ENCODE measurements at places on chromosomes 5 and 9. TPM values are rescaled to one million over a fixed set of nuclear protein-coding genes. Genes with fewer than 3 reads are reported as not detected.

Gene NR4A3
- total RNA-seq: 1.1 TPM

Gene WNT8A
- total RNA-seq: not detected

Gene ANGPTL2
- 47.5 TPM for total RNA-seq

Gene SLC4A9
- not detected for total RNA-seq

Gene CYSRT1
- total RNA-seq: 0.49 TPM

Gene LCP2
- total RNA-seq: not detected

GRCh38 chr9:34995670-34996060, 6.1 kb downstream of the DNAJB5 start:
- peak; percentile 31 for DNase-seq

GRCh38 chr5:9898319-9898718, 268.2 kb upstream of the TAS2R1 start:
- DNase-seq: peak; percentile 55

GRCh38 chr9:105438141-105438806, 9.6 kb upstream of the FSD1L start:
- peak; percentile 56 for DNase-seq

DNA sequence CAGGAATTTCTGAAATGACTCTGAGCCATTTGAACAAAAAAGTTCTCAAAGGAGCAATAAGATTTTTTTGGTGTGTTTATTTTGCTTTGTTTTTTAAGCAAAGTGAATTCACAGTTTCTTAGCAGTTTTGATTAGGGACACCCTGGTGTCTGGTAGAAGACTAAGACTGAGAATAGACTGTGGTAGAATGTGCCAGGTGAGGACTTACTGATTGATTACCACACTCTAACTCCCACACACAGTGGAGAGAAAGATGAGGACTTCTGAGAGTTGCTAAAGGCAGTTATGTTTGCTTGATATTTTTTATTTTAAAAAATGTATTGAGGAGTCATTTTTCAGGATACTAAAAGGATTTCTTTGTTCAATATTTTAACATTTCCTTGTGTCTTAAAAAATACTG, 175.1 kb downstream of the CD180 start:
- no peak for DNase-seq

DNA sequence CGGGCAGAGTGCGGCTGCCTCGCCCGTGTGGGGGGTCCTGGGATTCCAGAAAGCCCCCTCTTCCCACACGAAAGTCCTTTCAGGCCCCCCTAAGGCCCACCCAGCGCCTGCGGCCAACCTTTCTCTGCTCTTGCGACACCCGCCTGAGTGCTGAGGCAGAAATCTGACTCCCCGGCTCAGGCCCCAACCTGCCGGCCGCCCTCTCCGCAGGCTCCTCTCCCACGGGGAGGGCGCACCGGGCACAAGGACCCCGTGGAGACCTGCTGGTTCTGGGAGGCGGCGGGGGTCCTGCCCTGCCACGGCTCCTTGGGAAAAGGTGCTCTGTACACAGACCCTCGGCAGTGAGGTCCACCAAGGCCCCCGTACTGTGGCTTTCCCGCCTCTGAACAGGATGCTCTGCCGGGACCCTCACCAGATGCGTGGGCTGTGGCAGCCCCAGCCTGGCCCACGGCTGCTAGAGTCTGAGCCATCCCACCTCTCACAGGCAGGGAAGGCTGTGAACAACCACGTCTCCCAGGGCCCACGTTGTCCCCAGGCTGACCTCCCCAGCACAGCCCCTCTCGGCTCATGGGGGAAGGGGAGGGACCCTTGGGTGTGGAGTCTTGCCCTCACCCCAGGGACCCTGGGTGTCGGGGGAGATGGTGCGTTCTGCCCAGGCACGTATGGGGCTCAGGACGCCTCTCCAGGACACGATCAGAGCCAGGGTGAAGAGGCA, 41.5 kb upstream of the EGFL7 start:
- no peak for DNase-seq

DNA sequence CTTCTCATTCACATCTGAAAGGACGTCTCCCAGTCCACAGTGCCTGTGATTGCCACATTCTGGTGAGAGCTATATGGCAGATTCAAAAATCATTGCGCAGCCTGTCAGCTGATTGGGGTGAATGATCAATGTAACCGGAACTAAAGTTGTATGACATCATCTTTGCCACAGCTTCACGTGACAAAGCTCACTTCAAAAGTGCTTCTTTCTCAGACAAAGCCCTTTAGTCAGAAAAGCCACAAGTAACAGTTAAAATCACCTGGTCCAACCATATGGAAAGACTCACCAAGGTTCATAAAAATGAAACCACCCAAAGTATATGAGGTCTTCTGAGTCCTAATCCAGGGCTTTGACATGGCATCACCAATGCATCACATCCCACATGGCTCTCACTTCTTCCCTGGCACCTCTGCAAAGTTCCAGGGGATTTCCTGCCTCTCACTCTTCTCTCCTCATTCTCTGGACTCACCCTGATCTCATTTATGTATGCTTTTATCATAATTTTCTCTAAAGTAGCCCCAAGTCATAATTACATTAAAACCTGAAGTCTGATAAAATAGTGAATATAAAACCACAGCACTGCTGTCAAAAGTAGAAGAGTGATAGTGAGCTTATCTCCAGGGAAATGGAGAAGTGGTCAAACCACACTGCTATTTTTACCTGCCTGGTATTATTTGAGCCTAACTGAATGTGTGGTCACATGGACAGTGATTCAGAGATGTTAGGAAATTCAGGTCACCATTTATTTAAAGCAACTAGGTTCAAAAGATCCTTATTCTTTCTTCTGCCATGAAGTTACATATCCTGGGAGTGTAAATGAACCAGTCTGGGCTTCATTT, 193.1 kb upstream of the PTGER4 start:
- peak; percentile 38 for DNase-seq

- DNase-seq: no peak
These were observed 12.1 kb downstream of the C9 start for GRCh38 chr5:39352170-39352569.

DNA sequence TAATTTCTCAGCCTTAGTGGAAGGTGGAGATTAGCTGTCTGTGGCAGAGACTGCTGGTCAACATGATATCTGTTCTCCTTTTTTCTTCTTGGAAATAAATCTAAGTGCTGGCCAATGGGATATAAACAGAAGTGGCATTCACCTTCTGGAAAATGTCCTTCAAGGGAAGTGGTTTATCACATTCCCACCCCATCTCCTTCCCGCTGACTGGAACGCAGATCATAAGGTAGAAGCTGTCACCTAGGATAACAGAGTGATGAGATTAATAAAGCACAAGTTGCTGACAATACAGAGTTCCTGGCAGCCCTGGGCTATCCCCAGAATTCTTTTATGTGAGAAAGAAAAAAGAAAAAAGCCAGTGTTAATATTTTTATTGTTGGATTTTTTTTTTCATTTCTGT, 109.7 kb upstream of the OSMR start:
- no peak for DNase-seq

DNA sequence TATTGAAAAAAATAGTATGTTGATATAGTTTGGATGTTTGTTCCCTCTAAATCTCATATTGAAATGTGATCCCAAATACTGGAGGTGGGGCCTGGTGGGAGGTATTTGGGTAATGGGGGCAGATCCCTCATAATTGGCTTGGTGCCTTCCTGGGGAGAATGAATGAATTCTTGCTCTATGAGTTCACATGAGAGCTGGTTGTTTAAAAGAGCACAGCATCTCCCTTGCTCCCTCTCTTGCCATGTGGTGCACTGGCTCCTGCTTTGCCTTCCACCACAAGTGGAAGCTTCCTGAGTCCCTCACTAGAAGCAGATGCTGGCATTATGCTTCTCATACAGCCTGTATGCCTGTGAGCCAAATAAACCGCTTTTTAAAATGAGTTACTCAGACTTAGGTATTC, 154.8 kb downstream of the ADAMTS6 start:
- DNase-seq: peak; percentile 63

GRCh38 chr9:89526667-89527066, 28.8 kb upstream of the SEMA4D start:
- DNase-seq: no peak

DNA sequence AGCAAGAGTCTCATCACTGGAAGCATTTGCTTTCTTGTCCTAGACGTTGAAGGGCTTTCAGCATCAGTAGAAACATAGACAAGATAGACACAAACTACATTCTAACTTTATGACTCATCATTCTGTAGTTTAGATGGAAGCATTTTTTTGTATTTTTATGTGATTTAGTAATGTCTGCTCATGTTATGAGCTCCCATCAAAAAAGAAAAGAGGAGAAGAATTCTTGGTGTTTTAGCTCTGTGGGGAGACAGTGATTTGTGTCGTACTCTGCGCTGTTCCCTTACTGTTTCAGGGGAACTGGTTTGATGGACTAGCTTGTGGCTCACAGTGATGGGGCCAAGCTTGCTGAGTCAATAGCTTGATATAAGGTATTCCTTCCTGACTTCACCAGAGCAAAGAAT, 159.2 kb upstream of the WWC1 start:
- no peak for DNase-seq

DNA sequence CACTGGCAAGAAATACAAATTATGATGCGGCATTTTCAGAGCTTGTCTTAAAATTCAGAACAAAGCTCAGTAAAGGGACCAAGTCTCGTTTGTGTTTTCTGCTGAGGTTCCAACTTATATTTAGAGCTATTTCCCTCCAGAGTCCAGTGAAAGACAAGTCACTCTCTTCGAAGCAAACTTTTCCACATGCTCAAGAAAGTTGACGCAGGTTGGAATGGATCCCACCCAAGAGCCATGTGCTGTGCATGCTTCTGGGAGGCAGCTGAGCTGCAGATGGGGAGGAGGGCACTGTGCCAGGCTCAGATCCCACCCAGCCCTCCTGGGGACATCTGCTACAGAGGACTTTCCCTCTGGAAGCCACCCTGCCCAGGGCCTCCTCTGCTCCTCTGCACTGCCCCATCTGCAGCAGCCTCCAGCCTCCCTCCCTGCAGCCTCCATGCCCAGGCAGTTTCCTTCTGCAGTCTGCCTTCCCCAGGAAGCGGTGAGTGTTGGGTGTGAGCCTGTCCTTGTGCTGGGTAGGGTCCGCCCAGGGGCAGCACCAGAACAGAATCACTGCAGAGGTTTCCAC, 75.3 kb downstream of the COL23A1 start:
- DNase-seq: no peak

DNA sequence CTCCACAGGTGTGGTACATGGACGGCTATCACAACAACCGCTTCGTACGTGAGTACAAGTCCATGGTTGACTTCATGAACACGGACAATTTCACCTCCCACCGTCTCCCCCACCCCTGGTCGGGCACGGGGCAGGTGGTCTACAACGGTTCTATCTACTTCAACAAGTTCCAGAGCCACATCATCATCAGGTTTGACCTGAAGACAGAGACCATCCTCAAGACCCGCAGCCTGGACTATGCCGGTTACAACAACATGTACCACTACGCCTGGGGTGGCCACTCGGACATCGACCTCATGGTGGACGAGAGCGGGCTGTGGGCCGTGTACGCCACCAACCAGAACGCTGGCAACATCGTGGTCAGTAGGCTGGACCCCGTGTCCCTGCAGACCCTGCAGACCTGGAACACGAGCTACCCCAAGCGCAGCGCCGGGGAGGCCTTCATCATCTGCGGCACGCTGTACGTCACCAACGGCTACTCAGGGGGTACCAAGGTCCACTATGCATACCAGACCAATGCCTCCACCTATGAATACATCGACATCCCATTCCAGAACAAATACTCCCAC, 32.1 kb downstream of the OLFM1 start:
- no peak for DNase-seq

DNA sequence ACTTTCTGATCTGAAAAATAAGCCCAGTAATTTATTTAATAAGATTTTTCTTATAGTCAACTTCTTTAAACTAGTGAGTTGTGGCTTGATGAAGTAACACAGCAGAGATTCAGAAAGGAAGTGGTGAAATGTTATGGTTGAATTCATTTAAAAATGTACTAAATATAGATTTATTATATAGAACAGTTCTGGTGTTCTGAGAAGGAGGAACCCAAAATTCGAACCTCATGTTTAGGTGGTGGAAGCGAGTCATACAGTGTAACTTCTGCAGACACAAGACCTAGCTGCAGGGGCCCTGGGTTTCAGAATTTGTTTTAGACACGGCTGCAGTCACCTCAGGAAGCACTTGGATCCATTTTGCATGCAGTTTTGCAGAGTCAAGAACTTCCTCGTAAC, 188.2 kb downstream of the TRIO start:
- DNase-seq: no peak

GRCh38 chr9:117224695-117225094, 190.2 kb downstream of the ASTN2 start:
- DNase-seq: no peak

DNA sequence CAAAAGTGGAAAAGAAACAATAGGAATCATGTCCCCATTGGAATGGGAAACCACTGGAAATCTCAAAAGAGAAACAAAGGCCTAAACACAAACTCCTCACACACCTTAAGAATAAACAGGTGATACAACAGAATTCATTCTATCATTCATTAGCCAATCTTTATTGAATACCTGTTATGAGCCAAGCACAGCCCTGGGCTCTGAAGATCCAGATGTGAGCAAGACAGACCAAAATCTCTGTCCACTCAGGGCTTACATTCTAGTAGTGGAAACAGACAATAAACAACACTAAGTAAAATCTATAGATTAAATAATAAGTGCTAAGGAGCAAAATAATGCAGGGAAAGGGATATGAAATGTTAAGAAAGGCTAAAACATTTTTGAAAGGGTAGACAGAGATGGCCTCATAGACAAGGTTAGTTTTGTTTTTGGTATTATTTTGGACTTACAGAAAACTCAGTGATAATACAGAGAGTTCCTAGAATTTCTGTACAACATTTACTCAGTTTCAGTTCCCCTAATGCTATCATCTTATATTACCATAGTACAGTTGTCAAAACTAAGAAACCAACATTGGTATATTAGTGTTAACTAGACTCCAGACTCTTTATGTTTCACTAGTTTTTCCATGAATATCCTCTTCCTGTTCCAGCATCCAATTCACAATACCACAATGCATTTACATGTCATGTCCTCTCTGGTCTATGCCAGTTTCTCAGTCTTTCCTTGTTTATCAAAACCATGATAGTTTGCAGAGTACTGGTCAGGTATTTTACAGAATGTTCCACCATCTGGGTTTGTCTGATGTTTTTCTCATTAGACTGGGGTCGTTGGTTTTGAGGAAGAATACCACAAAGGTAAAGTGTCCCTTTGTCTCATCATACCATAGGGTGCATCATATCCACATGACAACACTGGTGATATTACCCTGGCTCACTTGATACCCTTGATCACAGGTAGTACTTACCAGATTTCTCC, 103.7 kb downstream of the SIL1 start:
- DNase-seq: no peak

DNA sequence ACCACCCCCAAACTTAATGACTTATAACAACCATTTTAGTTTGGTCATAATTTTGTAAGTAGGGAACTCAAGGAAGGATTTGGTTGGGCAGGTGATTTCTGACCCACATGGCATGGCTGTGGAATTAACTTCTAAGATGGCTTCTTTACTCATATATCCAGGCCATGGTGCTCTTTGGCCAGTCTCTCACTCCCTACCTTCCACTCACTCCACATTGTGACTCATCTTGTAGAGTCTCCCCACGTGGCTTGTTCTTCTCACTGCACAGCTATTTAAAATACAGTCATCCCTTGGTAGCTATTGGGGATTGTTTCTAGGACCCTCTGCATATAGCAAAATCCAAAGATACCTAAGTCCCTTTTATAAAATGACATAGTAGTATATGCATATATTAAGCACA, 76.6 kb upstream of the MAST4 start:
- DNase-seq: no peak

GRCh38 chr9:91534374-91534773, 110.7 kb upstream of the NFIL3 start:
- DNase-seq: peak; percentile 22

Data from fibroblast of the aortic adventitia (primary cell).